Body of pancreas (tissue), 4 donors: ENCODE measurements at places on chromosomes 16 and 17.

- no peak for DNase-seq
These were observed 33.3 kb downstream of the PKD1L3 start for GRCh38 chr16:71966932-71967331.

GRCh38 chr16:4624827-4625559, 367 bp downstream of the MGRN1 start:
- peak; percentile 57 for DNase-seq

DNA sequence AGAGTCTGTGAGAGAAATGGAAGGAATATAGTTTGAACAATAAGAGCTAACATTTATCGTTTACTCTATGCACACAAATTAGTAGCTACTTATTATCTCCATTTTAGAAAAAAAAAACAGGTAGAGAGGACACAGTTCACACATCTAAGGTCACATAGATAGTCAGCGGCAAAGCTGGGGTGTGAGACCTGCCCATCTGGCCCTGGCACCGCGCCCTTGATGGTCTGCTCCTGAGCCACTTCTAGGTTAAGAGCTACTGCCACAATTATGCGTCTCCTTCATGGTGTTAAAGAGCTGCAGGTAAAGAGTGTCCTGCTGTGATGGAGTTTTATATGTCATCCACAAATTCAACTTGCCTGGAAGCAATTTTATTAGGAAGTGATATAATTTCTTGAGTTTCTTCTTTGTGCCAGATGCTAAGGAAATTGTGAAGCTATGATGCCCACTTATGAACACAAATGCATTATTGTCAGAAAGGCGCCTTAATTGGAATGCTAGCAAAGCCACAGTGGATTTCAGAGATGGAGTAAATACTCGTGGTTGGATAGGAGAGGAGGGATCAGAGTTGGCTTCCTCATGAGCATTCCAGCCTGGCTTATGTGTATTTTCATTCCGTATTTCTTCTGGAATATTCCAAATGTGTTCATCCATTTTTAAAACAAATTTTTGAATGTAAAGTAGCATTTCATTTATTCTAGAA, 21.3 kb upstream of the MFSD6L start:
- DNase-seq = no peak

GRCh38 chr16:66245072-66245471, 121.4 kb upstream of the CDH5 start:
- DNase-seq = no peak

DNA sequence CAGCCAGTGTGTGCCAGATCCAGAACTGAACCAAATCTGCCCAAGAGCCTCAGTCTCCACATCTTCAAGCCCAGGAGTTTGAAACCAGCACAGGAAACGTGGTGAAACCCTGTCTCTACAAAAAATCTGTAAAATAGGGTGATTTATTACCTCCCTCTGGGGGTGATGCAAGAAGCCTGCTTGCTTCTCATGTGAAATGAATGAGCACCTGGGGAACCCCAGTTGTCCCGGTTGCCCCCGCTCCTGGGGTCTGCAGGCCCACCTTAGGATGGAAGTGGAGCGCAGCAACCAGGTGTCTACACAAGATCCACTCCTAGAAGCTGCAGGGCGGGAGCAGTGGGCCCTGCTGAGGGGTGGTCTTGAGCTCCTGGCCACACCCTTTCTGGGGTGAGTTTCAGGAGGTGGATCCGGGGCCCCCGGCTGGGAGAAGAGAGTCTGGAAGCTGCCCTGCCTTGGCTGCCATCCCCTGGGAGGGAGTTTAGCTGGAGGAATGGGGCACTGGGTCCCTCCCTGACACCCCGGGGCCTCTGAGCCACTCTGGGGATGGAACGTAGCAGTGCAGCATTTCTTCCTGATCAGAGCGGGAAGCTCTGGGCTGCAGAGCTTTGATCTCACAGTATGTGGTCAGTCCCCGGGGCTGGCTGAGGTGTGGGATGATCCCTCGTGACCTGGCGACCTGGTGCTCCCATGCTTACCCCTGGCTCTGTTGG, 117.8 kb downstream of the RAB11FIP4 start:
- DNase-seq = no peak

GRCh38 chr16:53632526-53632925, 71.1 kb downstream of the RPGRIP1L start:
- no peak for DNase-seq

DNA sequence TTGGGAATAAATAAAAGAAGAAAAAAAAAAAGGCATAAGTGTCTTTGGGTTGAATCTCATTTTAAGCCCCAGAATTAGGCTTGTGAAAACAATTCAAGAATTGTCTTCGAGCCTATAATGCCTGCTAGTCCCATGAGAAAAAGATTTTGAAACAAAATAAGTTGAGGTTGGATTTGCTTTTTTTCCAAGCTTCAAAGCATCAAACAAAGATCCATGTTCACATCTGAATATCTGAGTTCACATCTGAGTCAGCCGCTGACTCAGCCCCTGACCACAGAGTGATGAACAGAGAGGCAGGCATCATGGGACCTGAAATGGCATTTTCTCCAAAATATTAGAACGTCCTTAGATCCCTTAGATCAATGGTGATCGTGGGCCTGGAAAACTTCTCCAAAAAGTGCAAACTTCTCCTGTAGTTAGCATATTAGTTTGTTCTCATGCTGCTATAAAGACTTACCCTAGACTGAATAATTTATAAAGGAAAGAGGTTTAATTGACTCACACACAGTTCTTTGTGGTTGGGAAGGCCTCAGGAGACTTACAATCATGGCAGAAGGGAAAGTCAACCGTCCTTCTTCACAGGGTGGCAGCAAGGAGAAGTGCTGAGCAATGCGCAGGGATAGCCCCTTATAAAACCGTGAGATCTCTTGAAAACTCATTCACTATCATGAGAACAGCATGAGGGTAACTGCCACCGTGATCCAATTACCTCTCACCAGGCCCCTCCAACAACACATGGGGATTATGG, 294.6 kb upstream of the HSBP1 start:
- DNase-seq = no peak

DNA sequence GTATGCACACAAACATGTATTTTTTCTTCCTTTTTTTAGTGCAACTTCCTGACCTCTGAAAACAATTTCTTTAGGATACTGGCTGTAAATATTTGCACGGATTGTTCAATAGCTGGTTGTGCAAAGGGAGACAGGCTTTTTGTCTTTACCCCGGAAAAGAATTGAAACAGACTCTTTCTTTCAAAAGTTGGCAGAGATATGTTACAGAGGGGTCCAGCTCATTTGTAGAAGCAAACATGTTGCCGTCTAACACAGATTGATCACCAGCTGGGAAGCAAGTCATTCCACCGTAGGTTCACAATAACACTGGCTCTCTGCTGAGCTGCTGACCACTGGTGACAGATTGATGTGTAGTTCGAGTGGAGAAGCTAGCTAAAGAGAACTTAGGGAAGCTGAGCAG, 130.9 kb downstream of the STX8 start:
- DNase-seq = no peak

DNA sequence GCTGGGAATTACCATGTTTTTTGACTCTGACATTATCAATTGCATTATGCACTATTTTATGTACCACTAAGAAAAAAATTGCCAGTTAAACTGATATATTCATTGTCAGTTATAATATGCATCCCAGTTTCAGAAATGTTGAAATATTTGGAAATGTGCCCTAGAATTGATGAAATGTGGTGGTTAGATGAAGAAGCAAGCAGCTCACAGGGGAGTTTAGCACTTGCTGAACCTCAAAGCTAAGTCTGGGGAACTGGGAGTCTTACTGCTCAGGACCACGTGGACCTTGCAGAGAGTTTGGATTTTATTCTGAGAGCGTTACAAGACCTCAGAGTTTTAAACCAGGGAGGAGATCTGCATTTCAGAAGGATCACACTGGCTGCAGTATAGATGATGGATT, 67.9 kb downstream of the TNRC6C start:
- DNase-seq = no peak

DNA sequence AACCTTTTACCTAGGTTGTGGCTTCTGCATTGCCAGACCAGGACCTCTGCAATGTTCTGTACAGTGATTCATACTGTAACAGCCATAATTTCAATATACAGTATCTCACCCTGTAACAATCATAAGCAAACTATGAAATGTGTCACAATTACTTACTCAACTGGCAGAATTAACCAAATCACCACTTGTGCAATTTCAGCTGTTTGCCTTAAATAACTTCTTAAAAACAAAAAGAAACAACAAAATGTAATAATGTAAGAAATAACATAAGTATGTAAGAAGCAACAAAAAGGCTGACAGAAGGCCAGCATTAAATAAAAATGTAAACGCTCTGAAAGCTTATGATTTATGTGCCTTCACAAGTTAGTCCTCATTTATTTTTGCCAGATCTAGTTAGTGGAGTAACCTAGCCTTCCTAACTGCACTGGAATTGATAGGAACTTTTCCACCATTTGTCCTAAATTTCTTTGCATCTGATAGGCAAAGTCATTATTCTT, 96.9 kb downstream of the SKAP1 start:
- no peak for DNase-seq

- DNase-seq = no peak
These were observed 285.8 kb downstream of the WWOX start for GRCh38 chr16:78385086-78385805.

DNA sequence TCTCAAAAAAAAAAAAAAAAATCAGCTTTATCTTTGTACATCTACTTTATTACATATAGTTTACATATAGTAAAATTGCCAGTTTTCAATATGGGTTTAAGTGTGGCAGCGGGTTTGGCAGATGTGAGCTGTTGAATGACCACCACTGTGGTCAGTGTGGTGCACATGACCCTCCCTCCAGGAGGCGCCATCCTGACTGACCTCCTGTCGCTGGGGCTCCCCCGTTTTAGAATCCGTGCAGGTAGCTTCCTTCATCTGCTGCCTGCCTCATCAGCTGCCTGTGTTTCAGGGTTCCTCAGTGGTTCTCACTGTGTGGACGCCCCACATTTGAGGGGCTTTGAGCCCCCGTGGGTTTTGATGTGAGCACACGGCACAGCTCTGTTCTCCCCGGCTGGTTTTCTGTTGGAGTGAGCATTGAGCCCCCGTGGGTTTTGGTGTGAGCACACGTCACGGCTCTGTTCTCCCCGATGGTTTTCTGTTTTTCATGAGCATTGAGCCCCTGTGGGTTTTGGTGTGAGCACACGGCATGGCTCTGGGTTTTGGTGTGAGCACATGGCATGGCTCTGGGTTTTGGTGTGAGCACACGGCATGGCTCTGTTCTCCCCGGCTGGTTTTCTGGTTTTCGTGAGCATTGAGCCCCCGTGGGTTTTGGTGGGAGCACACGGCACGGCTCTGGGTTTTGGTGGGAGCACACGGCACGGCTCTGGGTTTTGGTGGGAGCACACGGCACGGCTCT, 57.9 kb upstream of the ZNF750 start:
- no peak for DNase-seq

DNA sequence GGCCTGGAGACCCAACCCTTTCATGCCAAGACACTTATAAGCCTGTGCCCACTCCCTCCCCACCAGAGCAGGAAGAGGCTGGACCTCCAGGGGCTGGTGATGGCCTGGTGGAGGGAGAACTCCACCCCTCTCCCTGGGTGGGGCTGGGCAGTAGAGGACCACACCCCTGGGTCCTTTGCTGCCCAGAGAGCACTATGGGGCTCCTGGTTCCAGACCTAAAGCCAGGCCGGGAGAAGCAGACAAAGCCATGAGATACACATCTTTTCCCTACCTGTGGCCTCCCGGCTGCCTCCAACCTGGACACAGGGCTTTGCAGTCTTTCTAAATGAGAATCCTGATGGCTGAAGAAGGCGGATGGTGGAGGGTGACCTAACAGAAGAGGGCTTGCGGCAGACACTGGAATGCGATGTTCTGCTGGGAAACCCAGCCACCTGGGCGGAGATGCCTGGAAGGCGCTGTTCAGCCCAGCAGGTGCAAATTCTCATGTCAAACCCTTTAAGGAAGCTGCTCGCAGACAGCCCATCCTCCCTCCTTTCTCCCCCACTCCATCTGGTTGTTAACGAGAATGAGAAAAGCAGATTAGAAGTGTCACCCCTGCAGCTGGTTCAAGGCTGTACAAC, 43.9 kb upstream of the KIFC3 start:
- peak; percentile 53 for DNase-seq

GRCh38 chr16:1909561-1910231, 8.5 kb downstream of the HS3ST6 start:
- no peak for DNase-seq

GRCh38 chr17:76467366-76467765, at the start of gene AANAT:
AANAT (plus strand) TSS chr17:76467603; CDS start chr17:76468747, 1,144 bp downstream.
- DNase-seq = no peak

GRCh38 chr17:55440391-55440790, 18.8 kb upstream of the MMD start:
- no peak for DNase-seq

- DNase-seq = no peak
These were observed 4.8 kb upstream of the KRT31 start for GRCh38 chr17:41402161-41402560.

DNA sequence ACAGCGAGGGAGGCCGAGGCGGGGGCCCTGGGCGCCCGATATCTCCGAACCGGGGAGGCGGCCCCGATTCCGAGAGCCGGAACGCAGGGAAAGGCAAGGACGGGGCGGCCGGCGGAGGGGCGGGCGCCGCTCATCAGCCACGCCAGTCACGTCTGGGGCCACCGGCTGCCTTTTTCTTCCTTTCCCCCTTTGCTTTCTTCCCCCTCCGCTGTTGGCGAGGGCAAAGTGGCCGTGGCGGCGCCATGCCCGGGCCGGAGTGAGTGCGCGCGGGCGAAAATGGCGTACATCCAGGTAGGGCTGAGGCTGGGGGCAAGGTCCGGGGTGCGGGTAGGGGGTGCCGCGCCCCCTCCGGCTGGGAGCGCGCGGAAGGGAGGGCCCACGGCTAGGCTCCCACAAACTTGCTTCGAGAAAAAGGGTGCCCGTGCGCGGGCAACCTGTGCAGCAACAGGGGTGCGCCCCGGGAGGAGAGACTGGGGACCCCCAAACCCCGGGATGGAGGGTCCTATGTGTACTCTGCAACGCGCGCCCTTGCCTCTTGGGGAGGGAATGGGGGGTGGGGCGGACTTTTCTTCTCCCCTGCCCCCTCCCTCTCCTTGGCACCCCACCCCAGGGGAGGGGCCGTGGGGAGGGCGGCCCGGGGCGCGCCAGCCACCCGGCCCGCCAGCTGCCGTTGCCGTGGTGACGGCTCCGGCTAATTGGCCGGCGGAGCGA, 486 bp downstream of the SYT17 start:
- peak; percentile 61 for DNase-seq

GRCh38 chr16:1333149-1333812, at the start of gene BAIAP3:
BAIAP3 (plus strand) TSS chr16:1333645; CDS start chr16:1338550, 4,905 bp downstream.
- peak; percentile 43 for DNase-seq

DNA sequence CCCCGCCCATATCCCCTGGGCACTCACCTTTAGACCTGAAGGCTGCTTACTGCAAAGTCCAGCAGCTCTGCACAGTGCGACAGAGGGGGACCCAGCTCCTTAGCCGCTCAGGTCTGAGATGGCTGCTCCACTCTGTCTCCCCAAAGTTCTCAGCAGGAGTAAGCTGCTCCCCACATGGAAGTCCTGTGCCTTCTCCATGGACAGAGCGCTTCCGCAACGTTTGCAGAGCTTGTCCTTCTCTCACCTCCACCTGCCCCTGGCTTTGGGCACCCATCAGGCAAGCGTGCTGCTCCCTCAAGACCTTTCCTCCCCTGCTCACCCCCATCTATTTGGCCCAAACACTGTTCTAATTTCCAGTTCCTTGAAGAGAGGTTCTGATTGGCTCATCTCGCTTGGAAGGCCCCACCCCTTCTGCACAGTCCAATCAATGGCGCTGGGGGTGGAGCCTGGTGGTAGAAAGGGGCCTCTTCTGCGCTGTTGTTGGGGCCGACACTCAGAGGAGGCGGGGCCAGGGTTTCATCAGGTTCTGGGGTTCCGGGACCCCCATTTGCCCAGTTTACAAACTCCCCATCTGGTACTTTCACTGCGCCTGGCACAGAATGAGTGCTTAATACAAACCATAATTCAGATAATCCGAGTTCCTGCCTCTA, 137.2 kb downstream of the CYLD start:
- DNase-seq = no peak

GRCh38 chr16:57788252-57788841, 13.9 kb downstream of the KIFC3 start:
- no peak for DNase-seq

GRCh38 chr16:50036426-50036825, 11.4 kb downstream of the CNEP1R1 start:
- no peak for DNase-seq
